Activated CD8-positive, alpha-beta memory T cell treated with anti-CD3 and anti-CD28 coated beads for 1 hour (primary cell): ENCODE measurements at places on chromosomes 4 and X.

GRCh38 chr4:102829803-102830202 is 2.5 kb upstream of the UBE2D3 start:
- DNase-seq, result no peak

DNA sequence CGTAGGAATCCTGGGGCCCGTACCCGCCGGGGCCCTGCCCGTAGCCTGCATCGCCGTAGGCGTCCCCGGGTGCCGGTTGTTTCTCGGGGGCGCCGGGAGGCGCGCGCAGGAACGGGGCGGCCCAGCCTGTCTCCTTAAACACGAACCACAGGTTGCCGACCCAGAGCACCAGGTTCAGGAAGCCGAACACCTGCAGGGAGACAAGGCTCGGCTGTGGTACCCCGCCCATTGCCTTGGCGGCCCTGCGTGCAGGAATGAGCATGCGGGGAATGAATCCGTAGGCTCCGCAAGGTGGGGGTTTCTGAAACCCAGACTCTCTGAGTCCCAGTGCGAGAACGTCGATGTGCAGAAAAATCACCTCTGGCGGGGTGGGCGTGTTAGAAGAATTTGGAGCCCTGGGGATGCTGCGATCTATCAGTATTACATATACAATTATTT is 5.4 kb upstream of the PRICKLE3 start:
- no peak for DNase-seq

GRCh38 chrX:110066488-110067225 is 63.7 kb downstream of the TMEM164 start:
- DNase-seq, result no peak

DNA sequence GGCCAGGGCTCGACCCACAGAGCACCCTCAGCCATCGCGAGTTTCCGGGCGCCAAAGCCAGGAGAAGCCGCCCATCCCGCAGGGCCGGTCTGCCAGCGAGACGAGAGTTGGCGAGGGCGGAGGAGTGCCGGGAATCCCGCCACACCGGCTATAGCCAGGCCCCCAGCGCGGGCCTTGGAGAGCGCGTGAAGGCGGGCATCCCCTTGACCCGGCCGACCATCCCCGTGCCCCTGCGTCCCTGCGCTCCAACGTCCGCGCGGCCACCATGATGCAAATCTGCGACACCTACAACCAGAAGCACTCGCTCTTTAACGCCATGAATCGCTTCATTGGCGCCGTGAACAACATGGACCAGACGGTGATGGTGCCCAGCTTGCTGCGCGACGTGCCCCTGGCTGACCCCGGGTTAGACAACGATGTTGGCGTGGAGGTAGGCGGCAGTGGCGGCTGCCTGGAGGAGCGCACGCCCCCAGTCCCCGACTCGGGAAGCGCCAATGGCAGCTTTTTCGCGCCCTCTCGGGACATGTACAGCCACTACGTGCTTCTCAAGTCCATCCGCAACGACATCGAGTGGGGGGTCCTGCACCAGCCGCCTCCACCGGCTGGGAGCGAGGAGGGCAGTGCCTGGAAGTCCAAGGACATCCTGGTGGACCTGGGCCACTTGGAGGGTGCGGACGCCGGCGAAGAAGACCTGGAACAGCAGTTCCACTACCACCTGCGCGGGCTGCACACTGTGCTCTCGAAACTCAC is 3.6 kb downstream of the MID1IP1 start:
- DNase-seq, result no peak

DNA sequence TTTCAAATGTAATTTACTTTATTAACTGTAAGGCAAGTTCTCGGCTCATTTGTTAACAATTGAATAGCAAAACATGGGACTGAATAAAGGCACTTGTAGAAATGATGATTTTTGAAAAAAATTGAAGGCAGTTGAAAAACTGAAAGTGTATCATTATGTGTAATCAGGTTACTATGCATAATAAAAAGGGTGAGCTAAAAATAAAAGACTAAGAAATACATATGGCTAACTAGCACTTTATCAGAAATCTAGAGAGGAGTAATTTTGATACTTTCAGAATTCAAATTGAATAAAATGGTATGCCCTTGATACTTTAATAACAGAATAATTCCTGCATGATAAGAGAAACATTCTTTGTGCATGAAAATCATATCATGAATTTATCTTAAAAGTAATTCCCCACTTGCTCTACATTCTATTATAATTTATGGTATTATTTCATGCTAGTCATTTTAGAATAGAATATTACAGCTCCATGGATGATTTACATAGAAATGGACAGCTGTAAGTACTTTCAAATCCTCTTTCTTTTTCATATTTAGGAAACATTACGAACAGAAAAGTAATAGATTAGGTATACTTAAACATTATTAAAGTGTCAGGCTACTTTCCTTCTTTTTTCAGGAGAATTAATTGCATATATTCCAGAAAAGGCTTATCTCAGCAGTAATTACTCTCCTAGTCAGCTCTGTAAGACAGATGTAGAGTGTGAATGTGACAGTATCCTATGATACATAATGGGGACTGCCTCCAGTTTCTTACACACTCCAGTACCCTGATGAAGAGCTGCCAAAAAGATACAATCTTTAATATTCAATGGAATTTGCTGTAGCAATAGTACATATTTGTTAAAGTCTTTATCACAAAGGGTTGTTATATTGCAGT is 697.3 kb downstream of the CCSER1 start:
- DNase-seq, result no peak

GRCh38 chr4:156971676-156972378 is at the start of gene PDGFC:
Gene PDGFC, minus strand, starts transcription at chr4:156971799. Its CDS starts 896 bp downstream, at chr4:156970903.
- DNase-seq, result no peak

DNA sequence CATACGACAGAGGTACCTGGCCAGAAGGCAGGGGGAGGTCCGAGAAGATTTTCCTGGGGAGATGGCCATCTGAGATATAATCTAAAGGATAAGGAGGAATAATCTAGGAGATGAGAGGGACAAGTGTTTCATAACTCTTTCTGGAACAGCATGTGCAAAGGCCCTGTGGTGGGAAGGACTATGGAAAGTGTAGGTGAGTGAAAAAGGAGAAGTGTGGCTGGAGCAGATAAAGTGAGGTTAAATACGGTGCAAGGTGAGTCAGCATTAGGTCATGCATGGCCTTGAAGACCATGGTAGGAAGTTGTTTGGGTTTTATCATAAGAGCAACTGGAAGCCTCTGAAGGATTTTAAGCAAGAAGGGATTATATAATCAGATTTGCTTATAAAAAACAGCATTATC is 34.6 kb upstream of the MTM1 start:
- no peak for DNase-seq

- DNase-seq, result no peak
Measured at GRCh38 chr4:108375434-108375833, 206.7 kb upstream of the LEF1 start.

GRCh38 chrX:10198254-10198653 is 41.5 kb downstream of the CLCN4 start:
- no peak for DNase-seq

- DNase-seq, result no peak
Measured at GRCh38 chr4:143084566-143084965, 100.2 kb upstream of the USP38 start.

GRCh38 chr4:8368998-8369397 is 71.5 kb downstream of the ACOX3 start:
- no peak for DNase-seq

- DNase-seq, result no peak
Measured at GRCh38 chr4:44425614-44426208, 22.9 kb downstream of the KCTD8 start.

DNA sequence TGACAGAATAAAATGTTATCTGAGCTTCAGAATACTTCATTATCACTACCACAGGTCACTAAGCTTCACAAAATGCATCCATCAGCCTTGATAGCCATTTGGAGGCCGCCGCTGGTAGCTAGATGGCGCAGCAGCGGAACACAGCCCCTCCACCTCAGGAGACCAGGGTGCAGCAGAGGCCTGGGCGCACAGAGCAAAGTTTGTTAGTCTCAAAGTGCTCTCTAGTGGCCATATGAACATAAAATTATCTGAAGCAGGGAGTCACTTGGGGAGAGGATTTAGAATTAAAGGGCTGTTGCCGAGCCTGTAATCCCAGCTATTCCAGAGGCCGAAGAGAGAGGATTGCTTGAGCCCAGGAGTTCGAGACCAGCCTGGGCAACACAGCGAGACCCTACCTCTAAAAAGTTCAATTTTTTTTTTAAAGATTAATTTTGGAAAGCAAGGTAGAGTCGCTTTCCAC is 8.1 kb upstream of the DCTD start:
- peak; percentile 18 for DNase-seq

GRCh38 chrX:23333842-23334520 is 668 bp upstream of the PTCHD1 start:
- DNase-seq, result no peak

- DNase-seq, result no peak
Measured at GRCh38 chrX:49309401-49309981, 6.0 kb downstream of the GAGE10 start.

DNA sequence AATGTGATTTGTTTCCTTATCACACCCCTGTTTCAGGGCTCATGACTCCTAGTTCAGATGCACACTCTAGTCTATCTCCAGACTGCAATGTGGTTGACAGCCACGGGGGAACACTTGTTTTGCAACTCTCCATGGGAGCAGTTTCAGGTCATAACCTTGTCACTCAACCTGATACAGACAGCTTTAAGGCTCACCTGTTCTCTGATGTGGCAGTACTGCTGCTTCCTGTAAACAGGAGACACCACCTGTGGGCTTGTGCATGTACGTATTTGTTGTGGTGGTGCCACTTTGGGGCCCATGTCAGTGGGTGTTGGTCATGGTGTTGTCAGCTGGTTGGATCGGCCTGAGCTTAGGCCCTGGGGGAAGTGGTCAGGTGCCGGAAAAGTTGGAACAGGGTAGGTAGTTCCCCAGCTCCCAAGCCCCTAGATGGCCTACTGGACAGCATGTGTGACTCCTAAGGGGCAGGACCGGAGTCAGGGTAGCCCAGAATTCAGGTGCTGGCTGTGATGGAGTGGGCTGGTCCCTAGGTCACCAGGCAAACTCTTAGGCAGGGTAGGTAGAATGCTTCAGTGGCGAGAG is 46.2 kb downstream of the FAM9B start:
- no peak for DNase-seq

- DNase-seq, result no peak
Measured at GRCh38 chr4:189463734-189464133, 476.9 kb upstream of the FRG1 start.

DNA sequence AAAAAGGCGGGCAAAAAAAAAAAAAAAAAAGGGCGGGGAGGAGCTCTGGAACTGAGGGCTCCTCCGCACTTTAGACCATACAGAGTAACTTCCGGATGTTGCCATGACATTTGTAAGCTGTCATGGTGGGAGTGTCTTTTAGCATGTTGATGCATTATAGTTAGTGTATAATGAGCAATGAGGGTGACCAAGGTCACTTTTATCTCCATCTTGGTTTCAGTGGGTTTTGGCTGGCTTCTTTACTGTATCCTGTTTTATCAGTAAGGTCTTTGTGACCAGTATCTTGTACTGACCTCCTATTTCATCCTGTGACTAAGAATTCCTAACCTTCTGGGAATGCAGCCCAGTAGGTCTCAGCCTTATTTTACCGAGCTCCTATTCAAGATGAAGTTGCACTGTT is 193.4 kb downstream of the UGT8 start:
- no peak for DNase-seq

- no peak for DNase-seq
Measured at GRCh38 chr4:190014771-190015537, 12.1 kb downstream of the FRG2 start.

DNA sequence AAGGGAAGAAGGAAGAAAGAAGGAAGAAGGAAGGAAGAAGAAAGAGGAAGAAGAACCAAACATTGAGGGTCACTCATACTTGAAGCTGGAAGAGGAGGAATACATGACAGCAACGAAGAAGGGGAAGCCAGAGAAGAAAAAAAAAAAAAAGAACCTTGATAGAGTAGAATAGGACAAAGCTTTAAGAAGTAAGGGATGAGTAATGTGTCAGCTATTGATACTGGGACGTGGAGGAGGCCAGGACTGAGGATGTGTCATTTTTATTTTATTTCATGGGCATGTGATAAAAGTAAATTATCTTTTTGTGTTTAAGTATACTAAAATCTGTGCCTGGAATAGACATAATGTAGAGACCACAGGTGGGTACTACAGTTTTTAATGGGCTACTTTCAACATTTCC is 6.4 kb downstream of the EDA2R start:
- DNase-seq, result no peak

DNA sequence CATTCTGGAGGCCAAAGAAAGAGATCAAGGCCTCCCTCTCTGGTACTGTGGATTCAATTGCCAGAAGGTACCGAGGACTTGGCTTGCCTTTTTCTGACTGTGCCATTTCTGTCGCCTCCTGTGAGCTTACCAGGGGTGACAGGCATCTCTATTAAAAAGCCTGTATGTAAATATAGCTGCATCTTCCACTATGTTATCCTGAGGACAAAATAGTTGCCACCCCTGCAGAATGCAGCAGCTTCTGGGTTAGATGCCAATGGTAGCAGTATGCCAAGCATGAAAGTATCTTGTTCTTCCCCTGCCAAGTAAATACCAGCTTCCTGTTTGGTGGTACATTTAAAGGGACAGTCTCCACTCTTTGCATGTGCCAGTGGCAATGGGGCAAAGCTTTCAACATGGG is 10.7 kb downstream of the TRPC5OS start:
- DNase-seq, result no peak

- DNase-seq, result no peak
Measured at GRCh38 chr4:181365671-181366070, 877.5 kb upstream of the TENM3 start.

DNA sequence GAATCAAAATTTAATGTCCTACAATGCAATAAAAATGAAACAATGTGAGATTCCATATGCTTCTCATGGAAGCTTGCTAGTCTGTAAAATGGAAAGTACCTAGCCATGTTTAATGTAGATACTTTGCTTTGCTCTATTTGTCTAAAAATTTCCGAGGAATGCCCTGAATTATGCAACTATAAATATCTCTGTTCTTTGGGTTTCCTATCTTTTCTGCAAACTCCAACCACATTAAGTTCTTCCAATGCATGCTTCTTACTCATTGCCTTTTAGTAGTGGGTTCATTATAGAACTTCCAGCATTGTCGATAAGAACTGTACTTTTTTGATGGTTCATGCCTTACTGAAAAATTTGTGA is 178.3 kb downstream of the RASL11B start:
- DNase-seq, result no peak

GRCh38 chr4:156931267-156931666 is 40.3 kb downstream of the PDGFC start:
- DNase-seq, result no peak

DNA sequence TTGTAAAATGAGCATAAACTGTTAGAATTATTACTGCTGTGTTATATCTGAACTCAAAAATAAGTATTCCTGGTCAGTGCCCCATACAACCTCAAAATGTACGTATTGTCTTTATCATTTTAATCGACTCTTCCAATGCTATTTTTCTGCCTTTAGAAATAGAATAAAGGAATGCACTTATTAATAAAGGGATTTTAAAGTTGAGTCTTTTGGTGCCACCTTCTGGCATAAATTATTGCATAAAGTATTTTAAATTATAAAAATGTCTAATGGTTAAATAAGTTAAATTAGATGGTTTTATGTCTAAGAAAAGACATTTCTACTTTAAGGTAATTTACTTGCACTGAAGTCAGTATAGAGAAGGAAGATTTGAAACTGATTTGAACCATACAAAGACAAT is 424.0 kb upstream of the NDST4 start:
- no peak for DNase-seq
